ENCODE measurements at places on chromosomes 2 and 18. TPM values are rescaled to one million over a fixed set of nuclear protein-coding genes. Genes with fewer than 3 reads are reported as not detected.
A peak's percentile ranks its signal among the peaks of the same experiment; 100 is the strongest.

The ZRANB3 gene
- 2.4 TPM for total RNA-seq

DNA sequence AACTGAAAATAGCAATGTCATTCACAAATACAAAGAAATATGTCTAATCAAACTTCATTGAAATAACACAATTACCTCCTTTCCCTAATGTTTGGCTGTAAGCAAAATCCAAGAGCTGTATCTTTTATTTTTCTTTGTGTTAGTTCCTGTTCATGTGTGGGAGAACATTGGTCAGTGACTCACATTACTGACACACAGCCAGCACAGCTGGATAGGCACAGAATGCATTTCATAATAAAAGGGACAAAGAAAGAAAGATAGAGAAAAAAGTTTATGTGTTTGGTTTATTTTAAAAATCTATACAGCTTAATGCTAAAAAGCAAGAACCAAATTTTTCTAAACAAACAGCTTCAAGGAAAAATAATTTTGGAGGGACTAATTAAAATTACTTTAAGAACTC, 185.6 kb upstream of the COL3A1 start:
- peak; percentile 77 for DNase-seq

The TUBA4B gene
- total RNA-seq = not detected

DNA sequence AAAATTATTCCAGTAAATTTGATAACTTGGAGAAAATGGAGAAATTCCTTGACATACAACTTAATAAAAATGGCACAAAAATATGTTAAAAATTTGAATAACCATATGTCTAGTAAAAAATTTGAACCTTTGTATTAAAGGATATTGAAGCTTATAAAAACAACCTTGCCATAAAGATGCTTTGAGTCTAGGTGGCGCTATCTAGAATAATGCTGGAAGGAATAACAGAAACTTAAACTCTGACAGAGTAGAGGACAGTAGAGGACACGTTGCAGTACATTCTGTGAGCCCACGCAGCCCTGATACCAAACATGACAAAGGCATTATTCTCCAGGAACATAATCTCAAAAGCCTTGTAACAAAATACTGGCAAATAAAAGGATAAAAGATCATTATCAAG, 44.7 kb upstream of the ALKAL2 start:
- no peak for DNase-seq

- no peak for DNase-seq
Observed at GRCh38 chr2:99998651-99999320, 143.6 kb downstream of the AFF3 start.

The CHRND gene
- not detected for total RNA-seq

DNA sequence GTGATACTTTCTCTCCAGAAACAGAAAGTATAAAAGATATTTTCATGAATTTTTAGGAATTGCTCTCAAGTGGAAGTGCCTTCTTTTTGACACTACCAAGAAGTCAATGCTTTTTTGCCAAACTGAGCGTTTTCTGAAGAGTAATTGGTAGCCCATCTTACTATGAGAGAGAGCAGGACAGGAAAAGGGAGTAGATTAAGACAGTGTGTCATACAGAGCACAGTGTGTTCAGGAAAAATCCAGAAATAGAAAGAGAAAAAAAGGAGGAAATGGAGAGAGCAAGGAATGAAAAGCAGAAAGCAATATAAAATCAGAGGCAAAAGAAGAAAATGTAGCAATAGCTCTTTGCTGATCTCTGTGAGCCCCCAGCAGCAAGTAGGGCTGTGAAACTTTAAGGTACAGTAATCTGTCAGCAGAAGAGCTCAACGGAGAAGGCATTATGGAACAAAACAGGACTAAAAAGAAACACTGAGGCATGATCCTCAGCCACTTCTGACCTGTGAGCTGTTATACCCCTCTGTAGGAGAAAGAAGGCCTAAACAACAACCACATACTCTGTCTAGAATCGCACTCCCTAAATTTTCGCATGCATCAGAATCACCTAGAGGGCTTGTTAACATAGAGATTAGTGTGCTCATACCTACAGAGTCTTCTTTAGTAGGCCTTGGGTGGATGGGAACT, 15.0 kb upstream of the PGAP1 start:
- no peak for DNase-seq

The PTPRN gene
- not detected for total RNA-seq

DNA sequence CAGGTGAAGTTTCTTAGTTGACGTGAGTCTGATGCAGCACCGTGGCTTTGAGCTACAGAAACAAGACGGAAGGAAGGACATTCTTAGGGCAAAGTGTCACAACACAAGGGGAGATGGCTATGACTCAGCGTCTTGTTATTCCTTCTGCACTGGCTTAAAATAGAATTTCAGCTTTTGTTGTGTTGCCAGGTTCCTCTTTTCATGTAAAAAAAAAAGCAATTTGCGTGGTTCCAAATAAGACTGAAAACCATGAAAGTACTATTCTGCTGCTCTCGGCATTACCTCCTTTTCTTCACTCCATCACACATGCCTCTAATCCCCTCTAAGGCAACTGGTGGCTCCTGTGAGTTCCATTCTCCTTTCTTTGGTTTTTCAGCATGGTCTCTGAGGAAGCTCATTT, 150.1 kb downstream of the ANTXR1 start:
- no peak for DNase-seq

The TMEM182 gene
- total RNA-seq = 138 TPM

DNA sequence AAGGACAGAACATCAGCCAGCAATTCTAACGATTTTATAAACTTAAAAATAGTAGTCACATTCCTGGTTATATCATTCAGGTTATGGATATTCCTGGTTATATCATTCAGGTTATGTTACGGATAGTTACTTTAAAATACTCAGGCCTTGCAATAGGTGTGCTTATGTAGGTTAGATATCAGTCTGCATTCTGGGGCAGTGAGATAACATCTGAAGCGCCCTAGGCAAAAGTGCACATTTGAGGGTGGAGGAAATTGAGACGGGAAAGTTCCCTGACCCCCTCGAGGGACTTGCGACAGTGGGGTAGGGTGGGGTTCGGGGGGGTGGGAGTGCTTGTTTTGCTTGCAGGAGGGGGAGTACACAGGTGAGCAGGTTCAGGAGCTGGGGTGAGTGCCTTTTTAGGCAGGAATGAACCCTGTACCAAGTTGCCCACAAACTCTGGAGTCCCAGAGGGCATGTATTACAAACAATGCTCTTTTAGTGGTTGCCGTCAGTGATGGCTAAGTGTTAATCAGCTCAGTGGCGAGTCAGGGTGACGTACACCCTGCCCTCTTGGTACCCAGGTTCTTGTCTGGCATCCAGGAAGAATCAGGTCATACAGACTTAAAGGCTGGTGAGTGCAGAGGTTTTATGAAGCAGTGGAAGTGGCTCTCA, 31.8 kb downstream of the CREG2 start:
- DNase-seq = no peak

- DNase-seq = no peak
Observed at GRCh38 chr2:170401187-170401586, 223.2 kb downstream of the MYO3B start.

The KANSL3 gene
- total RNA-seq = 26.9 TPM

The UGT1A10 gene
- total RNA-seq = not detected

DNA sequence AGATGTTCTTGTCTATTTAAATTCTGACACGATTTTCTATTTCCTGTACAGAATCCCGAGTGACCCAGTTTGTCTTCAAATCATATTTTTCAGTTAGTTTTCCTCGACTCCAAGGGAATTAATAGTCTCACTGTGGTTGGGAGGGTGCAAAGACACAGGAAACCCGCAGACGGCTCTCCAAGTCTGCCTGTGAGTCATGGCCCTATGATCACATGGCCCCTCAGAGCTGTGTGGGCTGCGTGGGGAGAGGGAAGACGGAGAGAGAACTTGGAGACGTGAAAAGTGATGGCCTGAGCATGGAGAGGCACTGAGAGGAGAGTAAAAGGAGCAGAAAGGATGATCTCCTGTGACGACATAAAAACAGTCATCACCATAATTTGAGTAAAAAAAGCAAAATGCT, 989.9 kb downstream of the DCDC2C start:
- DNase-seq = peak; percentile 23

- no peak for DNase-seq
Observed at GRCh38 chr2:14425869-14426268, 206.6 kb upstream of the LRATD1 start.

The SLC4A3 gene
- 261 TPM for total RNA-seq

The KIF1A gene
- 27.4 TPM for total RNA-seq

The MARCO gene
- 97.0 TPM for total RNA-seq

GRCh38 chr2:74414441-74414840, 7.0 kb downstream of the C2orf81 start:
- no peak for DNase-seq

DNA sequence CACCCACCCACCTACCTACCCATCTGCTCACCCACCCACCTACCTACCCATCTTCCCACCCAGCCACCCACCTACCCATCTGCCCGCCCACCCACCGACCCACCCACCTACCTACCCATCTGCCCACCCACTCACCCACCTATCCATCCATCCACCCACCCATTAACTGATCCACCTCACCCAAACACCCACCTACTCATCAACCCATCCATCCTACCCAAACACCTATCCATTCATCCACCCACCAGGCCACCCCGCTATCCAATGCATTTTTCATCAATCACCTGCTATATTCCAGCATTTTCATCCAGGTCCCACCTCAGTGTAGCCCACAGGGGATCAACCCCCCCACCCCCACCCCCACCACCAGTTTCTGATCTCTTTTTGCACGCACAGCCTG, 121.8 kb downstream of the GLI2 start:
- DNase-seq = no peak

GRCh38 chr2:28164280-28164801, 228.3 kb upstream of the FOSL2 start:
- peak; percentile 21 for DNase-seq

The ASPRV1 gene
- total RNA-seq = 1.3 TPM

GRCh38 chr2:43387092-43388062, 161.0 kb upstream of the ZFP36L2 start:
- no peak for DNase-seq

The SLC40A1 gene
- 79.3 TPM for total RNA-seq

DNA sequence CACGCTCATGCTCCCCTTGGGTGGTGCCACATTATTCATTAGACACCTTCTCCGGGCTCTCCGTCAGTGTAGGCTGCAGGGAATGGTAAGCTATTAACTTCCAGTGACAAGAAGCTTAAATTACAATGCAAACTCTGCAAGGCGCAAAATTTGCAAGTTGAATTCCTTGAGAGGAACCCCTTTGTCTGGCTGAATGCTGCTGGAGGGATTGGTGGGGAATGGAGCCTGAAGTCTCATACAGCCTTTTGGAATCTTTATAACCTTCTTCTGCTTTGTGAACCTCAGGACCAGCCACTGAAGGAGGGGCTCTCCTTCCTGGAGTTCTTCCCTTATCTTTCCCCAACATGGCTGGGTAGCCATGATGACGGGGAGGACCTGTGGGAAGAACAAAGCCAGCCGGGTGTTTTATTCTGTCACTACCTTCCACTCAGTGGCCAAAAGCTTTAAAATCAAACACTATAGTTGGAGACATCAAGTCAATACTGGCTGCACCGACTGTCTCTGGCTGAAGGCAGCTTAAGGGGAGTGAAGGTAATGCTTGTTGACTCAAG, 220.9 kb upstream of the EPHA4 start:
- no peak for DNase-seq

The ALK gene
- total RNA-seq = 0.26 TPM

DNA sequence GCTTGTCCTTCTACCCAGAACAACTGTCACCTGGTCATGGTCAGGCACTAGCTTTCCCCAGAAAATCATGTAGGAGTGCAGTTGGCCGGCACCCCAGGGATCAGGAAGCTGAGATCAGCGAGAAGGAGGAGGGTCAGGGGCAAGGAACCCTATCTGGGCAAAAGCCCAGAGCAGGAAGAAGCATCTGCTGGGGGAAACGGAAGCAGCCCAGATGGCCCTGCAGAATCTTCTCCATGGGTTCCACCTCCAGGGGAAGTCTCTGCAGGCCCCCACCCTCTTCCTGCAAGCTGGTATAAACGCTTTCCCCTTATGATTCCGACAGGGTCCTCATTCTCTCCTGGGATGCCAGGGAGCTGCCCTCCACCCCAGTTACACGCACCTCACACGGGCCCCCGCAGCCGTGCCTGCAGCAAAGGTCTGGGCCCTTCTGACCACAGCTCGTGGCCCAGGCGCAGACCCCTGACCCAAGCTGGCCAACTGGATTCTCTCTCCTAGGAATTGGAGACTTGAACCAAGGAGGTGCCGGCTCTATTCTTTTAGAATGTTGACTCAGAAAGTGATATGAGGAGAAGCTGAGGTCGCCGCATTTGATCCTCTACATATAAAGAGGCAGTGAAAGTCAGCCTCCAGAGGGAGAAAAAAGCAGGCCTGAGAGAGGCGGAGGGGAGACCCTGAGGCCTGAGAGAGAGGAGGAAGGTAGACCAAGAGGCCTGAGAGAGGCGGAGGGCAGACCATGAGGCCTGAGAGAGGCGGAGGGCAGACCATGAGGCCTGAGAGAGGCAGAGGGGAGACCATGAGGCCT, 71.0 kb downstream of the STPG4 start:
- peak; percentile 56 for DNase-seq

The MAP3K19 gene
- not detected for total RNA-seq

- no peak for DNase-seq
Observed at GRCh38 chr2:27407798-27408491, 1.4 kb downstream of the PPM1G start.

DNA sequence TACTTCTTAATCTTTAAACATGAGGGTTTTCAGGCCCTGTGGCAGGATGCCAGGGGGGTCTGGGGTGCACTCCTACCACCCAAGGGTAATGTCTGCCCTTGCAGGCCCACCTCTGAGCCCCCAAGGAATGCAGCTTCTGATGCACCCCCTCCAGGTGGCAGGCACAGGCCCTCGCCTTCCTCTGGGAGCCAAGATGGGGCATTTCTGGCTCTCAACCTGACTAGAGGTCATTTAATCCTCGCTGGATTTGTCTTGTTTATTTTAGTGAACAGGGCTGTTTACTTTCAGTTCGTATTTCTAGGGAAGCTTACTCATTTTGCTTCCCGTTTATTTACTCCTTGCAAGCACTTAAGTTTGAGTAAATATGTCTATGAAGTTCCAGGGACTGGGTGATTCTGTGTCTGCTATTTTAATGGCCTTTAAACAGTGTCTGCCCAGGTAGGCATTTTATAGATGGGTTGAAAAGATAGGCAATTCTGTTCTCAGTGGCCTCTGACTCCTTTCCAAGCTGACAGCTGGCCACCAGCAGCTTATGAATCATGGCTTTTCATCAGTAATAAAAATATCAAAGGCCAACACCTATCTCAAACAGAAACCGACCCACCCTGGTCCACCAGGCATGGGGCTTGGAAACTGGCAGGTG, 11.1 kb upstream of the DNPEP start:
- no peak for DNase-seq

- no peak for DNase-seq
Observed at GRCh38 chr2:57313678-57314077, 732.9 kb upstream of the VRK2 start.
